ENCODE measurements at places on chromosomes 7 and 10. TPM values are rescaled to one million over a fixed set of nuclear protein-coding genes. Genes with fewer than 3 reads are reported as not detected.

The HNRNPH3 gene
- 29.8 TPM for total RNA-seq

- no peak for DNase-seq
Measured at GRCh38 chr10:45473126-45473525, 99.1 kb downstream of the ALOX5 start.

DNA sequence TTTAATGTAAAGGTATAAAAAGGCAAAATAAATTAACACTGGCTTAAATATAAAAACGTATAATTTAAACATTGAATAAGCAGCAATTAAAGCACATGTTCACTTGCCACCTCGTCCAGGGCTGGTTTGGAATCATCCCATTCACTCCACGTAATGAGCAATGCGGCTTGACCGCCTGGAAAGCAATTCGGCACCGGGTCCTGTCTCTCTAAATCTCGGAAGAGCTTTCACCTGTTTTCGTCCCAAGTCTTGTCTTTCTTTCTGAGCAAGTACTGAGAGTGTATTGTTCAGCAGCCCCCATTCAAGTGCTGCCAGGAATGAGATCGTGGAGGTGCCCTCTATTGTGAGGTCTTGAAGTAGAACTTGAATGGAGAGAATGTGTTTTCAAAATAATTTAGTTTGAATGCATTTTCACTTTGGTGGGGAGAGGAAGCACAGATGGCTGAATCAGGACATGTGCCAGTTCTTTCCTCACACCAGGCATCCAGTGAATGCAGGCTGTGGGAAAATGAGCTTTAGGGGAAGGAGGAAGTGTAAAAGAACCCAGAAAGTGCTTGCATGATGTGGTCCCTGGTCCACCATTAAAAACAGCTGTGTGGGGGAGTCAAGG lies 515.2 kb downstream of the REEP3 start:
- DNase-seq: no peak

- DNase-seq: no peak
Measured at GRCh38 chr10:95334805-95335144, 44.0 kb upstream of the PDLIM1 start.

The GPNMB gene
- 65.4 TPM for total RNA-seq

DNA sequence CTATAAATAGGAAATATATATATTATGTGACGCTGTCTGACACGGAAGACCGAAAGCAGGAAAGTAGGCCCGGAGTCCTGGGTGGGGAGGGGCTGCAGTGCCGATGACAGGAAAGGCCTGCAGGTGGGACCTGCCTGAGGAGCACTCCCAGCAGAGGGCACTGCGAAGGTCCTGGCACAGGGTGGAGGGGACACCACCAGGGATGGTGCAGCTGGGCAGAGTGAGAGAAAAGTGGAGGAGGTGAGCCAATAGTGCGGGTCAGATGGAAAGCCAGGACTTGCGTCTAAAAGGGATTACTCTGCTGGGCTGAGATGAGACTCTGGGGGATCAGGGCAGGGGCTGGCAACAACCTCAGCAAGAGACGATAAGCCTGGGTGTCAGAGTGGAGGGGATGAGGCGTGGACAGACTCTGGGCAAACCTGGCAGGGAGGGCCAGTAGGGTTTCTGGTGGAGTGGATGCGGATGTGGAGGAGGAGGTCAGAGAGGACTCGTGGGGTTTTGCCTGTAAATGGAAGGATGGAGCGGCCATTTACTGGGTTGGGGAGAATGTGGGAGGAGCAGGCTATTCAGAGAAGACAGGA lies 118.2 kb upstream of the ZNF746 start:
- no peak for DNase-seq

GRCh38 chr10:42475168-42476098 lies 162.9 kb downstream of the ZNF33B start:
- DNase-seq: peak; percentile 87

DNA sequence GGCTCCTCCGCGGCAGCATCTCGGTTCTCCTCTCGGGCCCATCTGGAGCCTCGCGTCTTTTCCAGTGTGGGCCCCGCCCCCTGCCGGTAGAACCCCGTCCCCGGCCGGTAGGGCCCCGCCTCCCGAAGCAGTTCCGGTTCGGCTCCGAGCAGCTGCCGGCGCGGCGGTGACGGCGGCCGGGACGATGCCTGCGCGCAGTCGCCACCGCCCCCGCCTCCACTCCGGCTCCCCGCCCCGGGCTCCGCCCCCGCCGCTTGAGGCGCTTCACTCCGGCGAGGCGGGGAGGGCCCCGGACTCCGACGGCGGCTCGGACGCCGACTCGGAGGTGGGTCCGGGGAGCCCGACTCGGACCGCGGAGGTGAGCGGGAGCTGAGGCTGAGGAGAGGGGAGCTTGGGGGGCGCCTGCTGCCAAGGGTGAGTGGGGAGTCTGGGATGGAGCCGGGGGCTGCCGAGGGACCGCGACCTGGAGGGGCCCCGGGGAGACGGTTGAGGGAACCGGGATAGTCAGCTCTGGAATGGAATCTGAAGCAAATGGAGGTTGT lies at the start of gene SAMD8:
TSS of gene SAMD8 (plus strand) at position 292 of the 542 bp plus-strand sequence. CDS start 38,873 bp downstream, outside the sequence.
- DNase-seq: peak; percentile 98

The CRPPA gene
- total RNA-seq: 0.42 TPM

GRCh38 chr7:27784399-27785053 lies 44.6 kb downstream of the TAX1BP1 start:
- DNase-seq: peak; percentile 12

The CSTF2T gene
- 24.6 TPM for total RNA-seq

DNA sequence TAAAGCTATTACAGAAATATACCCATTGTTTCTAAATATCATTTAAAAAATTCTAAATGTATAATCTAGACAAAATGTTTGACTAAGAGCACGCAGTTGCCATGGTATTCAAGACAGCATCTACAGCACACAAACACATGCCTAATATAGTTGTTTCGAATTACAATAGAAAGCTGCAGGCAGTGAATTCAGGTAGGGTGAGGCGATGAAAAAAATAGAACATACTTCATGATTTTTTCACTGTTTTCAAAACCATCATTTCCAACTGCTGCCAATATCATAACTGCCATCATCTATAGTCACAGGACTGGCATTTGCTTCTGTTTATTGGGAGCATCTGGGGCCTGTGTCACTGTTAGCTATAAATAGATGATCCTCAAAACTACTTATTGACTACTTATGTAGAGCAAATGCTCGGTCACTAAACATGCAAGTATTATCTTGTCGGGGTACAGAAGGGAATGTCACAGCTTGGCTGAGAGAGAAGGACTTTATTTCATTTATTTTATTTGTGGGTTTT lies 34.4 kb upstream of the OTUD1 start:
- no peak for DNase-seq

GRCh38 chr7:41169317-41169716 lies 533.6 kb downstream of the INHBA start:
- no peak for DNase-seq

DNA sequence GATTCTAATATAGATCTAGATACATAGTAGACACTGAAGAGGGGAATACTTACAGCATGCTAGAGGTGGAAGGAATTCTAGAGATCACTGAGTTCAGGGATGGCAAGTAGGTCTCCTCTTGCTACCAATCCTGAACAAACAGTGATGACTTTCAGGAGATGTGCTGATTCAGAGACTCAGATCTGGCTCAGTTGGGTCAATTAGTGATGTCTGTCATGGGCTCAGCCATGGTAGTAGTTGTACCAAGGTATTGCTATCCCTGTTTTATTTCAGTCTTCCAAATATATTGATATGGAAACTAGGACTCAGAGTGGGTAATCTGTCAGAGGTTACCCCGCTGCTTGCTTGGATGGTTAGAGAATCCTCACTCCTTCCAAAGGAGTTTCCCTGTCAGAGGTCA lies 38.5 kb downstream of the UNC5B start:
- DNase-seq: no peak

- DNase-seq: no peak
Measured at GRCh38 chr10:103967448-103968071, 620 bp downstream of the SLK start.

DNA sequence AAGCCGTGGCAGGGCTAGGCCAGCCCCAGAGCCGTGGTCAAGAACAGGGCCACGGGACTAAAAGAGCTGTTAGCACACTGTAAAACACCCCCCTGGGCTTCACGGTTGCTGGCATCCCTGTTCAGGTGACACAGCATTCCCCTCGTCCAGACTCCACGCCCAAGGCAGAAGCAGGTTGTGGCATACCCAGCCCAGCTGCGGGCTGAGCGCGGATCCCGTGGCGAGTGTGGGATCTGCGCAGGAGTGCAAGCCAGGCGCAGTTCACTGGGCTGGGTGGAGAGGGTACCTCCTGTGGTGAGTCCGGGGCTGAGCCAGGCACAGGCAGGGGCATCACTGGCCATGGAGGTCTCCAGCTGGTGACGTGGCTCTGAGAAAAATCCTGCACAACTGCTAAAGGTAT lies 199.1 kb downstream of the FZD1 start:
- DNase-seq: no peak

- no peak for DNase-seq
Measured at GRCh38 chr10:113222207-113222606, 272.2 kb downstream of the TCF7L2 start.

- DNase-seq: no peak
Measured at GRCh38 chr10:93703066-93703465, 674 bp upstream of the FRA10AC1 start.

The OLAH gene
- 0.23 TPM for total RNA-seq

The SPDYE11 gene
- total RNA-seq: not detected

- DNase-seq: no peak
Measured at GRCh38 chr10:35892526-35892925, 250.4 kb upstream of the FZD8 start.

GRCh38 chr10:96642973-96643372 lies 56.2 kb upstream of the TM9SF3 start:
- DNase-seq: peak; percentile 43

The PNLIPRP1 gene
- not detected for total RNA-seq

GRCh38 chr10:33320288-33320687 lies 14.2 kb downstream of the NRP1 start:
- no peak for DNase-seq

DNA sequence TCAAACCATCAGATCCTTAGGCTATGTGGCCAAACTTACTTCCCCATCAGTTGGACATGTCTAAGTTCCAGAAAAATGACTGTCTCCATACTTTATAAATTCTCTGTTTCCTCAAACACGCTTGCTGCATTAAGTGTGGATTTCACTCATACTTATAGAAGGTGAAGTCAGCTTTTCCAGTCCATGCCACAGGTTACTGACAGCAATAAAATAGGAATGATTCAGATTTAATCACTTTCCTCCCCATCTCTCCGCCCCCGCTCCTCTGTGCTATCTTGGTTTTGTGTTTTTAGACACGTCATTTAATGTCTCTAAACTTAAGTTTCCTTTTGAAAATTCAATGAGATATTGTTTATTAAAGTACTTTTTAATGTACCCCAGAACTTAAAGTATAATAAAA lies 1098.0 kb upstream of the C7orf33 start:
- peak; percentile 54 for DNase-seq

The FAM25A gene
- 12.0 TPM for total RNA-seq

GRCh38 chr7:92782855-92783254 lies 53.5 kb downstream of the CDK6 start:
- no peak for DNase-seq

DNA sequence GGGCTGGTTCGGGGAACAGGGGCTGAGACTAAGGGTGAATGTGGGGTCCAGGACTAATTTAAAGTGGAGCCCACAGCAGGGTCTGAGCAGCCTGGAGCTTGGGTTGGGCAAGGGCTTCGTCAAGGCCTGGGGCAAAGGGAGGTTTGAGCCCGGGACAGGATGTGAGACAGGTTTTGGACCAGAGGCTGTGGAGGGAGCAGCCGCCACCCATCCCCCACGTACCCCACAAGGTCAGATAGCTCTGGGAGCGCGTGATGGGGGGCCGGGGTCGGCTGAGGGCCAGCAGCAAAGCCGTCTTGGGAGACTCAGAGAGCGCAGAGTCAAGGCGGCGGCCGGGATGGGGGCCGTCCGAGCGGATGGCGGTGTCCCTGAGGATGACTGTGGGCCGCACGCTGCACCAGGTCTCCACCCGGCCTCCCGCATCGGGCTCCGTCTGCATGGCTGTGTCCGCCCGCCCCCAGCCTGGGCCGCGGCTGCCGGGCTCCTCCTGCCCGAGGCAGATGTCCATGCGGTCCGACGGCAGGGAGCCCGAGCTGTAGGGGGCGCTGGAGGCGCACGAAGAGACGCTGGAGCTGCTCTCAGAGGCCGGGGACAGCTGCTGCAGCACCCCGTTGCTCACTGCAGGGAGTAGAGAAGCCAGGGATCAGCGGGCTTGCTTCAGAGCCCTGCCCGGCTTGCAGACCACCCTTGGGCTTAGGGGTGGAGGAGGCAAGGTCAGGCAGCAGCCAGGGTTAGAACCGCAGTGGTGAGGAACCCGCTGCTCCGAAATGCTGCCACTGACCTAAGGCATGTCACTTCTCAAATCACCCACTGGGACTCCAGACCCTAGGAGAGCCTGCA lies 12.1 kb downstream of the PDZD7 start:
- DNase-seq: peak; percentile 83

The NUTM2B gene
- 0.92 TPM for total RNA-seq

DNA sequence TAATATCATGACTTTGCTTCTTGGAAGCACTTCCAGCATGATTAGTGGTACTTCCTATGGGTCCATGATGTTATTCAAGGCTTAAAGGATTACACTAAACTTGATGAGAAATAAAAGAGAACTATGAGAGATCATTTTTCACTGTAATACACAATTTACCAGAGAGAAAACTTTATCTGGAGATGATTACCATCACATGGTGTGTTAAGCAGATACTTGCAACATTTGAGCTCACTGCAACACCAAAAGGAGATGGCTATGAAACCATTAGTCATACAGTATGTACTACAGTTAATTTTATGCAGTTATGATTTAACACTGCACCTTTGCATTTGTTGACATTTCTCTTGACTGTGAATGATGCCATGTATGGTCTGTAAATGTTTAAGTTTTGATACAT lies 311.3 kb upstream of the AOAH start:
- DNase-seq: no peak

DNA sequence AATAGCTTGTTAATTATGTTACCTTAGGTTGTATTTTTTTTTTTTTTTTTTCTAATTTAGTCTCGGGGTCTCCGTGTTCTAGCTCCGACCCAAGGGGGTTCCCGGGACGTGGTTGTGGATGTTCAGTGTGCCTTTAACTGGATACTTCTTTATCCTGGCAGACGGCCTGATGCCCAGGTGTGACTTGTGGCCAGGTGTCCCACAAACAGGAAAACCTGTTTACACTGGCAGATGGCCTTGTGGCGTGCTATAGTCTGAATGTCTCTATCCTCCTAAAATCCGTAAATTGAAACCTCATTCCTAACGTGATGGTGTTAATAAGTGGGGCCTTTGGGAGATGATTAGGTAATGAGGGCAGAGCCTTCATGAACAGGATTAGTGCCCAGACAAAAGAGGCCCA lies 546.4 kb upstream of the C7orf33 start:
- no peak for DNase-seq

DNA sequence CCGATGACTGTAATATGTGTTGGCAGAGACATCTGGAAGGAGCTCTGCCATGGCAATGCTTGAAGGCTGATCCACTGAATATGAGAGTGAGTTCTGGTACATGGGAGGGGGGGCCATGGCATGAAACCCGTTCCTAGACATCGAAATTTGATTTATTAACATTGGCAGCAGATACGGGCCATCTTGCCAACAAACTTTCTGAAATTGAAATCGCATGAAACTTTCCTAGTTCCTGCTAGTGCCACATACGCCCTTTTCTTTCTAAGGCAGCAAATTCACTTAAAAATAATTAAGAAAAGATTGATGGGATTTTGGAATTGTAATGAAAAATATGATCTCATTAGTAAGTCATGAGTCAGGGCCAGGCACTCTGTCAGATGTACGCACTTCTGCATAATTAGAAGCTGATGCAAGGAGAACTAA lies 91.8 kb upstream of the KMT2C start:
- peak; percentile 3 for DNase-seq

GRCh38 chr7:26696161-26696560 lies 168.2 kb downstream of the SKAP2 start:
- no peak for DNase-seq

- peak; percentile 86 for DNase-seq
Measured at GRCh38 chr7:138935465-138936011, 45.7 kb downstream of the KIAA1549 start.

- DNase-seq: no peak
Measured at GRCh38 chr10:4763513-4763912, 62.5 kb upstream of the AKR1E2 start.
